ENCODE measurements at places on chromosomes 6 and 20. TPM values are rescaled to one million over a fixed set of nuclear protein-coding genes. Genes with fewer than 3 reads are reported as not detected.

DNA sequence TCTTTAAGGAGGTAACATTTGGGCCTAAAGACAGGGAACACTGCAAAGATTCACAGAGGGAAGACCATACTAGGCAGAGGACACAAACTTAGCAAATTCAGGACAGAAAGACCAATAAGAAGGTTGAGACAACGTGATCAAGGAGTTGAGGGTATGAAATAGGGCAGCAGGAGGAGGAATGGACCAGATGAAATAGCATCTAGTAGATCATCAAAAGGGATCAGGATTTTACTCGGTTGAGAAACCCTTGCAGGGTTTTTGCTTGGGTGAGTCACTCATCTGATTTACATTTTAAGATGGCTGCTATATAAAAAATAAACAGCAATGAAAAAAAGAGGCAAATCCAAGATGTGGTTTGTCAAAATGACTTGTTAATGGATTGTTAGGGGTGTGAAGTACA is 4.7 kb downstream of the BCLAF1 start:
- DNase-seq = peak; percentile 77

- DNase-seq = peak; percentile 61
Observed at GRCh38 chr6:53894091-53894490, 99.3 kb downstream of the LRRC1 start.

DNA sequence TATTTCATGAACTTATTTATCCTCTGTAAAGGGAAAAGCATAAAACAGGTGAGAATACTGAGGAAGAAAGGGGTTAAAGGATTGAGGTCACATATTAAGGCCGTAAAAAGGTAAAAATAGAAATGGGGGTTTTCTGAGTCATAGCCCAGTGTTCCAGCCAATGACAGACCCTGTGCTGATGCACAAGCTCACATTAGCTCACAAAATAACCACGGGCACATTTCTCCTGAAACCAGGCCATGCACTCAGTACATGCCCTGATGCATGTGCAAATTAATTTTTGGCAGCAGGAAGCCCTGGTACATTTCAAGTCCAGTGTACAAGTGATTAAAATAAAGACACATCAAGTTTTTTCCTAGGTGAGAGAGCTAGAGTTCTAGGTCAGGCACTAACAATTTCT is 194.4 kb downstream of the TMEM200A start:
- DNase-seq = peak; percentile 29

GRCh38 chr6:24064106-24064505 is 61.9 kb upstream of the NRSN1 start:
- DNase-seq = no peak

GRCh38 chr6:148747145-148747470 is 278 bp downstream of the UST start:
- DNase-seq = peak; percentile 42

GRCh38 chr6:119484598-119484997 is 135.0 kb upstream of the MAN1A1 start:
- peak; percentile 94 for DNase-seq

DNA sequence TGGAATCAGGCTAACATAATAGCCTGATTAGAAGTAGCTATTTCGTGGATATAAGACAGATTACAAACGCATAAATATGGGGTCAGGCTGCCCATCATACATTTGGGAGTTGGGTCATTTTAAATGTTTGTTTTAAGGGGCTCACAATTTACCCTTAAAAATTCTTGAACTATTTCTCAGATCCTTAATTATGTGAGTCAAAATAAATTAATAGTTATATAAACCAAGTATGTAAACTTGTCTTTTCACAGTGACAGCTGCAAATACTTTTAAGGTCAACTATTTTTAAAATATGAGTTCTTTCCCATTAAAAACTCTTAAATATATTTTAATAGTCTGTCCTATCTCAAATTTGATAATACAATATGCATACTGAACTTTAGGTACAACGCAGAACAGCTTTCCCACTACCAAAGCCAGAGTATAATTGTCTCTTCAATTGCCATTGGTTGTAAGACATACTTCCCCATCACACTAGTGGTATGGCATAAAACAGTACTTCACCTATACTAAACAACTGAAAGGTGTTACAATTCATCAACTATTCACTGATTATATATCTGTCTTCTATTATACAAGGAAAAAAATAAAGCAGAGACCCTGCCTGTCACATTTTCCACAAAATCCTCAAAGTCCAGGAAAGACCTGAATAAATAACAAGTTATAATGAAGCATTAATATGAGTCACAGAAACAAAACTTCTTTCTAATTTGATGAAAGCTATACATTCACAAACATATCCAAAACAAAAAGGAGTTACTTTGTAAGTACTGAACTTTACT is 80.8 kb upstream of the COL21A1 start:
- DNase-seq = no peak

DNA sequence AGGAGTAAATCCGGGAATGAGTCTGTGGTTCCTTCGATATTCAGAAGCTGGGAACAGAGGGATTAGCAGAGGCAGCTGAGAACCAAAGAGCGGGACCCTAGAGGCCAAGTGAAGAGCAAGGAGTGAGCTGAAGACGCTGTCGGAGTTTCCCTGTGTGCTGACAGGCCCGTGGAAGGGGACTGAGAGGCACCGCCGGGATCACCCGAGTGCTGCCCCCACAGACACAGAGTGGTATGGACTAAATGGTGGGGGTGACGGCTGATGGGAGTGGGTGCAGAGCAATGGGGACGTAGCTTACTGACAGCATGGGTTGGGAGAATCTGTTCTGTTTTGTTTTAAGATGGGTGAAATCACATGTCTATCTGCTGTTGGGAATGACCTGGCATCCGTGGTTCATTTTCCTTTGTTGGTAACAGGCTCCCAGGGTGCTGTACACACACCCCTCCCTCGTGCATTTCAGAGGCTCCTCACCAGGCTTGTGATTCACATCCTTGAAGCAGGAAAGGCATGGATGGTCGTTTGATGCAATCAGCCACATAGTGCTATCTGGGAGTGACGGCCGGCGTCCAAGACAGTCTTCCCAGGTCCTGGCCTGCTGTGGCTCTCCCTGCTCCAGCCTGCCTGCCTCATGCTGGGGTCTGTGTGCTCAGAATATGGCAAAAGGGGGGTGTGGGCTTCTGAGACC is 97.4 kb downstream of the THBS2 start:
- peak; percentile 71 for DNase-seq

DNA sequence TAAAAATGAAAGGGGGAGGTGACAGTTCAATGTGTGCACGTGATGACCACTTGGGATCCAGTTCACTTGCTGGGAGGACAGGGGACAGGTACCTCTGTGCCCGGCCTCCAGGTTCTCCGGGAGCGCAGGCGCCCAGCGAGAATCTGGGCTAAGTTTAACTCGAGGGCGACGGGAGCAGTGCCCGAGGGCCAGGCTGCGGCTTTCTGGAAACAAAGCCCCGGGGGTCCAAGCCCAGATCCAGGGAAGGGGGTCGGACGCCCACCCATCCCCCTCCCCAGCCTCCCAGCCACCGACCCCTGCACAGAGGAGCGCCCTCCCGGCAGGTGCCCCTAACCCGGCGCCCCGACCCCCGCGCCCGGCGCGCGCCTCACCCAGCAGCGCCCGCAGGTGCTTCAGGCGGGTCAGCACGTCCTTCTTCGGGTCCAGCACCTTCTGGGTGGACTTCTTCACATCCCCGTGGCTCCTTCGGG is 405 bp downstream of the RALGAPA2 start:
- DNase-seq = no peak

DNA sequence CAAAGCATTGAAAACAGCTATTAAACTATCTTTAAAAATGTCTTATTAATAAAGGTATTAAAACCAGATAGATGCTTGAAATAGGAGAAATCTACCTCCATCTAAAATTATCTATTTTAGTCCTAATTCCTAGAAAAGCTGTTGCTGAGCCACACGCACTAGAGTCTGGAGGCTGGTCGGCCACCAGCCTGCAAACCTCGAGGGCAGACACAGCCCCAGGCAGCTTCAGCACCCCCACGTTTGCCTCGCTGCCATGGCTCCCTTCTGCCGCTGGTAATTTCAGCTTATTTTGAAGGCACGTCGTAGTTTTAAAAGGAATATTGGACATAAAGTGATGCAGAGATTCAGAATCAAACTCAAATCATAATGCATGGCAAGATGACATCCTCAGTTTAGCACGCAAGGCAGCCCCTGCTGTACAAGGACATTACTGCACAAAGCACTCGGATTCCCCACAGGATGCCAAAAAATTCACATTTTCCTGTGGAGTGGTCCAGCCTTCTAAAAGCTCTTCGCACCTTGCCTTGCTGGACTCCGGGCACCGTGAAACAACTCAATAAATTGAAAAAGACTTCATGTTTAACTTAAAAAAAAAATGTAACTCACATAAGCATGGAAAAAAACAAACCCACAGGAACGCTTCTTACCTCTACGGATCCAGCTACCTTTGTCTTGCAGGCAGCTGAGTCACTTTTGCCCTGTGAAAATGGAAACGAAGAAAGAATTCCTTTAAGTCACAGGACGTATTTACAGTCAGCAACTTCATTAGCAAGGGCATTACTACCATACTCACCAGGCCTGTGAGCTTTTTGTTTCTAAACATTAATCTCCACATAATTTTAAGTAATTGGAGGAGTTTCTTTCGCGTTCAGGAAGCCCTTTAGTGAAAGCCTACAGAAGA is 143.4 kb upstream of the RPS6KA2 start:
- peak; percentile 10 for DNase-seq

WFDC2 gene
- not detected for polyA plus RNA-seq

DNA sequence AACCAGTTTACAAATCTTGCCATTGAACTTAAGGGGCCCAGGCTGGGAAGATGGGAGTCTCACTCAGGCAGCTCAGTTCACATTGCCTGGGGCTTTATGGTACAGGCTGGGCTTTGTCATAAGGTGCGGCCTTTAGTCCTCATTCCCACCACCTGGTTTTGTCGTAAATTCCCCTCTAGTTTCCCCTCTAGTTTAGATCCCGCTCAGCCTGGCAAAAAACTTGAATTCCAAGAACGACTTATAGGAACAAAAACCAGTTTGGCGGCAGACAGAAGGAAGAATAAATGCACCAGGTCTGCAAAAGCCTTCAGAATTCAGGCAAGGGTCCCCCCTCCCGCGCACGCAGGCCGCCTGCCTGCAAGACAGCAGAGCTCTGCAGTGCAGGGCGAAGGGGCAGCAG is 4.1 kb downstream of the BMP7 start:
- no peak for DNase-seq

Measured in IMR-90 (cell line).